Cerebellar cortex (tissue), 1 donor: ENCODE measurements at places on chromosomes 3 and 15.

GRCh38 chr3:187880441-187880840, 135.2 kb upstream of the BCL6 start:
- DNase-seq: no peak

DNA sequence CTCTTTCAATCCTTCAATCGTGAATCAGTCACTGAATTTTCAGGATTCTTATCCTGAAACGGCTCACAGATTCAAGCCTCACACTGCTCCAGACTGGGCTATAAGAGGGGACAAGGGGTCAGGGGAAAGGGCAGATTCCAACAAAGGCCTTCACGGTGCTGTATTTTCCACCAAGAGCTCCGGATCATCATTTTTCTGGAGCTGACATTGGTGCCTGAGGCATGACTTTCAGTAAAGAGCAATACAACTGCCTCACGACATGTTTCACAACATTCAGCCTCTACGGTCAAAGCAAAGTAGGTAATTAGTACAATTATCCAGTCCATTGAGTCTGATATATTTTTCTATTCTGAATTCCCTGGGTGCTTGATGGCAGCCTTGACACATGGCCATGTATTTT, 185.0 kb upstream of the PRICKLE2 start:
- DNase-seq: no peak

DNA sequence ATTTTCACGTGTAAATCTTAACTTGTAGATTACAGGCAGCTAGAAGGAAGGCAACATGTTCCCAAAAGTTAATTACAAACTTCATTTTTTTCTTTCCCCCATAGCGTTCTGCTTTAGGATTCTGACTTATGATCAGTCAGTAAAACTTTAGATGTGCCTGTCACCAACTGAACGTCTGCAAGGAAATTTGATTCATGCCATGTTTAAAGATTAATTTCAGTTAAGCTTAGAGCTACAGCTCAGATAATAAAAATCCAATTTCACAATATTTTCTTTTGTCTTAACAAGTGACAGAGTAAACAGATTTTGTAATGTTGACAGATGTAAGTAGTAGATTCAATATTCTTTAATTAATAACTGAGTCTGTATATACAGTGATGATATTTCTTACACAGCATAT, 253.1 kb downstream of the NFKBIZ start:
- DNase-seq: no peak

DNA sequence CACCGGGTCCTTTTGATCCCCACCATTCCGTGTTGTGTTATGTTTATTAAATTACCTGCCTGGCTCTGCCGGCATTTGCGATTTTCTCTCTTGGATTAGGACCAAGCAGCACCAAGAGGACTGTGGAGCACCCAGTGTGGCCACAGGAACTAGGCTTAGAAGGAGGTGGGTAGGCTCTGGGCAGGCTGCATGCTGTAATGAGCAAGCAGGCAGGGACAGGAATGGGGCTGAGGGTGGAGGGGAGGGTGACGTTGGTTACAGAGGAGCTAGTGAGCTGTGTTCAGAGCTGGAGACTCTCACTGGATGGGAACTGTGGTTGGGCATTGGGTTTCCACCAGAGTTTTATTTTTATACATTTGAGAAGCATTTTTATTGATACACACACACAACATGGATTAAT, 7.9 kb upstream of the SCN5A start:
- DNase-seq: no peak

DNA sequence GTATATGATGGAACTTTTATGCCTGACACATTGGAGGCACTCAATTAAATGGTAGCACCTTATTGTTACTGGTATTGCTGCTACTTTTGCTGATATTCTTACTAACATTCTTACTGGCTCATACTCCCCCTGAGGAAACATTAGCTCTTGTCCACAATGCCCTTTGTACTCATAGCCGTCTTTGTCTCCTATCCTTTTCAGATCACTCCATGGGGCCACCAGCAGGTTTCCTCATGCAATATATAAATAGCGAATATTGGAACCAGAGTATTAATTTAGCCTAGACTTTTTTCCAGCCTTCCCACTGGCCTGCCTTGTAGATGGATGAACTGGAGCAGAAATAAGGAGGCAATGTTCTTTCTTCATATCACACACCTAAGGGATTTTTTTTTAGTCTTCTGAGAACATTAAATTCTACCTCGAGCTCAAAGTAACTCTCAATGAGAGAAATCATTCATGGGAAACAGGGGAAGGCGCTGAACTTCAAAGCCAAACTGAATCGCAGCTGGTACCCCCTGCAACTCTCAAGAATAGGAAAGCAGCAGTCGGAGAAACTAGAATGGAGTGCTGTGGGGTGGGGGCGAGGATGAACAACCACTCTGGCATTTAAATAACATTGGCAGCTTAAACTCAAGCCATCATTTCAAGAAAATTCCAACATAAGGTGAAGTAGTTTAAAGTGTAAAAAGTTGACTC, 300.3 kb downstream of the TAFA4 start:
- DNase-seq: no peak

DNA sequence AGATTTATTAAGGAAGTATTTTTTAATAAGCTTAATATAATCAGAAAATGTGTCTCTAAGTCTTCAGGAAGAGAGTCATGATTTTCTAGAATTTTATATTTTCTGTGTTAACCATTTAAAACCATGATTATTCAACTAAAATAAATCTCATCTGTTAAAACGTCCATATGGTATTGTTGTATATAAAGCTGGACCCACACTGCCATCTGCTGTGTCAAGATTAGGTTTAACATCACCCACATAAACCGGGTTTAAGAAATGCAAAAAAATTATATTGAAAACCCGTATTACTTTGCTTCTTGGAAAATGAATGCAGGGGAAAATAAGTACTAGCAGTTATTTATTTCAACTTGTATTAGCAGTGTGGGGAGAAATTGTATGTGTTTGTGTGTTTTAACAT, 9.5 kb upstream of the CCDC66 start:
- DNase-seq: peak; percentile 6

DNA sequence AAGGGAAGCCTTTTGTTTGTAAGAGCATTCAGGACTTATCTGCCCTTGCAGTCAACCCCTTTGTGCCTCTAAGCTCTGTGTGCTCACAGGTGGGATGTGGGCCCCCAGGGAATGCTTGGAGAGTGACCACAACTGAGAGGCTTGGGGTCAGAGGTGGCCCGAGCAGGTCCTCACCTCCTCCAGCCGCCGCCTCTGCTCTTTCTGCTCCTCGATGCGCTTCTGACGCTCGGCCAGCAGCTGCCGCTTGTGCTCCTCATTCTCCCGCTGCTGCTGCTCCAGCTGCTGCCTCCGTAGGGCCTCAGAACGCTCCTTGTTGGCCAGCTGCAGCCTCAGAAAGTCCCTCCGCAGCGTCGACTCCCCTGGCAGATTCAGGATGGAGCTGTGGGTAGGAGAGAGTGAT, 130.8 kb upstream of the SLC2A2 start:
- no peak for DNase-seq

- DNase-seq: no peak
Observed at GRCh38 chr15:101635944-101636727, 16.0 kb downstream of the TM2D3 start.

DNA sequence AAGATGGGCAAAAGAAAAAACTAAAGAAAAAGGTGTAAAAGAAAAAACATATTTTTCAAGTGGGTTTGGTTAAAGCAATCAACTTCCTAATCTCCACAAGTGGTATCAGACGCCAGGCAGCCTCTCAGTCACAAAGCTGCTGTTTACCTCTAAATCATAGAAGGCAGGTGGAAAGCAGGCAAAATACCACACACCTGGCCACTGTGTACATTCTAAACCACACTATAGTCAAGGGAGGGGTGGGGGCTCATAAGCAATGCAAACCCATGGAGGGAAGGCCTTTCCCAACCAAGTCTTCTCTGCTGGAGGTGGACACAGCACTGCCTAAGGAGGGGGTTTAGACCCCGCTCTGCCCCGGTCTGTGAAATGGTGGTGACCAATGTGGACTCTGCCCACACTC, 50.4 kb downstream of the MCF2L2 start:
- DNase-seq: no peak

- no peak for DNase-seq
Observed at GRCh38 chr3:98326105-98326893, 27.4 kb upstream of the OR5K4 start.

GRCh38 chr3:119930286-119930685, 148.4 kb downstream of the NR1I2 start:
- no peak for DNase-seq
